ENCODE measurements at places on chromosomes 11 and 22. TPM values are rescaled to one million over a fixed set of nuclear protein-coding genes. Genes with fewer than 3 reads are reported as not detected.

PACSIN2 gene
- polyA plus RNA-seq: 62.9 TPM

- no peak for DNase-seq
Measured at GRCh38 chr22:46613606-46614021, 6.6 kb upstream of the GRAMD4 start.

DESI1 gene
- polyA plus RNA-seq: 29.9 TPM

SPA17 gene
- 21.6 TPM for polyA plus RNA-seq

OR8J1 gene
- not detected for polyA plus RNA-seq

All from left renal pelvis (tissue), 4 donors.